Stomach (tissue), 19 donors: ENCODE measurements at places on chromosomes 2 and 18. TPM values are rescaled to one million over a fixed set of nuclear protein-coding genes. Genes with fewer than 3 reads are reported as not detected.

- no peaks in the 10 kb centered on the region for H3K4me1 ChIP-seq
- H3K36me3 ChIP-seq = no peaks in the 10 kb centered on the region
- H3K27me3 ChIP-seq = no peaks in the 10 kb centered on the region
- DNase-seq = no peak
- no peak overlapping the region for H3K27ac ChIP-seq
- H3K4me3 ChIP-seq = no peak overlapping the region
Measured at GRCh38 chr2:183455056-183455455, 330.8 kb downstream of the NUP35 start.

DNA sequence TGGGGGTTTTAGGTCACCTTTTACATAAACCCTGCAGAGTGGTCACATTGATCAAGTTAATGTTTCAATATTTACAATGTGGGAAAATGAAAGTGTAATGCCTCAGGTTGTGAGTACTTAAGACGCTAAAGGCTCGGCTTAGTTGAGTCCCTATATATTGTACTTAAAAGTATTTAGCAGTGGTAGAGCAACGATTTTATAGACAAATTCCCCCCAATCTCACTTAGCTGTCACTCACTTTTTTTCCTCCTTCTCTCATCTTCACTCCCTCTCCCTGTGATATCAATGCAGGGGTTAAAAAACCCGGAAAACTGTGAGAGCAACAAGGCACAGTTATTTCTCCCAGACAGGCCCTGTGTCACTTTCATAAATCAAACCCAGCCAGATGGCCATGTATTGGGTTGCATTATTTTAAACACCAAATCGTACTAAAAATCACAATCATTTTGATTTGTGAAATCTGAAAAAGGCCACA is 5.4 kb downstream of the POU3F3 start:
- no peaks in the 10 kb centered on the region for H3K36me3 ChIP-seq
- H3K27me3 ChIP-seq = peaks cover 55% of the 10 kb centered on the region
- no peak for DNase-seq
- H3K4me3 ChIP-seq = no peak overlapping the region
- H3K4me1 ChIP-seq = peaks cover 9% of the 10 kb centered on the region

GRCh38 chr2:191786694-191787093 is 60.2 kb downstream of the CAVIN2 start:
- no peaks in the 10 kb centered on the region for H3K4me1 ChIP-seq
- no peak overlapping the region for H3K27ac ChIP-seq
- DNase-seq = no peak
- no peaks in the 10 kb centered on the region for H3K27me3 ChIP-seq
- no peaks in the 10 kb centered on the region for H3K36me3 ChIP-seq
- H3K4me3 ChIP-seq = no peak overlapping the region

GRCh38 chr2:237060534-237061312 is 25.0 kb upstream of the COPS8 start:
- H3K27me3 ChIP-seq = no peaks in the 10 kb centered on the region
- peak; percentile 54 for DNase-seq
- H3K36me3 ChIP-seq = no peaks in the 10 kb centered on the region
- H3K4me1 ChIP-seq = peaks cover 18% of the 10 kb centered on the region

DNA sequence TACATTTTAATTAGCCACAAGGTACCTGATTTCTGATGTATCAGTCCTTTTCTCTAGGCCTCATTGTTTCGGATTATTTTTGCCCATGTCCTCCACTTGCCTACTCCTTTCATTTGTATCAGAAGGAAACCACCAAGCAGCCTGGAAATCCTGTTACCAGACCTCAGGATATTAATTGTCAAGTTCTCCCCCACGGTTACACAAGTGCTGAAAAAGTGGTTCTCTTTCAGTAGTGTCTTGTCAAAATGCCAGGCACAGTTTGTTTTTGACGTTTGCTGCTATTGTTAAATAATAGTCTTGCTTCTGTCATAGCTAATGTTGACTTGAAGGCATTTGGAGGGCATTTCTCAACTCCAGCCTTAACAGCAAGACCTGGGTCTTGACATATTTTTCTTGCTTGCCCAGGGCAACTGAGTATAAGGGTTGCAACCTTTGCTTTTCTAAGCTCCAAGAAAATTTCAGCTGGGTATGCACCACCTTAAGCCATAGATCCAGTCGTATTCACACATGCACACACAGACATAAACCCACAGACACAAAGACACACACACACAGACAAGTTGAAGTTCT is 31.0 kb downstream of the INSIG2 start:
- no peaks in the 10 kb centered on the region for H3K36me3 ChIP-seq
- no peaks in the 10 kb centered on the region for H3K4me1 ChIP-seq
- no peak overlapping the region for H3K27ac ChIP-seq
- H3K27me3 ChIP-seq = no peaks in the 10 kb centered on the region
- H3K4me3 ChIP-seq = no peak overlapping the region

GRCh38 chr2:112311932-112312331 is 36.5 kb downstream of the ZC3H6 start:
- no peaks in the 10 kb centered on the region for H3K27me3 ChIP-seq
- peaks cover 5% of the 10 kb centered on the region for H3K4me1 ChIP-seq
- no peak for DNase-seq
- H3K27ac ChIP-seq = no peak overlapping the region

DNA sequence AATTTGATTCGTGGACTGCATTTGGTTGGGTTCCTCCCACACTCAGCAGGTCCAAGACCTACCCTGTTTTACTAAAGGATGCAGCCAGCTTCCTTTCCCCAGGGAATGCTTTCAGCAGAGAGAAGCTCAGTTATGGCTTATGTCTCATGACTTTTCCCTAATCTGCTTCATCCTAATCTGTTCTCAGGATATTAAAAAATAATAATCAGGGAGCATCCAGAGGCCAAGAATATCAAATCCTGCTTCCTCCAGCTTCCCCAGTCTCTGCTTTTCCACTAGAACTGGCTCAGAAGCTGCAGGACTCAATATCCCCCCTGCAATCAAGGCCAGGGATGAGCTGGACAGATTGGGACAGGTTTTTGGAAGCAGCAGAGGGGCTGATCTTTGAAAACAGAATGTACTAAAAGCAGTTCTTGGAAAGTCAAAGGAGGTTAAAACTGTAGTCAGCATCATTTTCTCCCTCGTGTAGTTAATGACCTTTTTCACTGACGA is 326.9 kb upstream of the TNP1 start:
- peak overlapping the region; percentile 3 for H3K27ac ChIP-seq
- DNase-seq = peak; percentile 68
- H3K27me3 ChIP-seq = no peaks in the 10 kb centered on the region
- H3K4me1 ChIP-seq = peaks cover 8% of the 10 kb centered on the region
- H3K36me3 ChIP-seq = no peaks in the 10 kb centered on the region

DNA sequence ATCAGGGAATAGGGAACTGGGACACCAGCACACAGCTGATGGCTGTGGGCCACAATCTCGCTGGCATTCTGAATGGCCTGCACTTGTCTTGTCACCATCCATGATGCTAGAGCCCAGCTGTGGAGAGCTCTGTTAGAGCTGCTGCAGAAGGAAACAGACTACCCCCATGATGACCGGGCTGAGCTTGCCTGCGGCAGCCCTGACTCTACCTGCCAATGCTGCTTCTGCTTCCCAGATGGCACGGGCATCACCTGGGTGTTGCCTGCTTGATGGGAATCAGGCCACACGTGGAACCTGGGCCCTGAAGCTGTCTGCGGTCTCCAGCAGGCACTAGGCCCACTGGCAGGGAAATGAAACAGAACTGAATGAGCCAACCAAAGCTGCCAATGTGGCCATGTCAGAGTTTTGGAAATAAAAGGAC is 11.2 kb upstream of the DAW1 start:
- no peaks in the 10 kb centered on the region for H3K27me3 ChIP-seq
- H3K36me3 ChIP-seq = no peaks in the 10 kb centered on the region
- H3K4me3 ChIP-seq = no peak overlapping the region
- H3K27ac ChIP-seq = no peak overlapping the region

GRCh38 chr2:157192445-157193423 is 64.8 kb upstream of the GALNT5 start:
- H3K27me3 ChIP-seq = no peaks in the 10 kb centered on the region
- H3K27ac ChIP-seq = no peak overlapping the region
- no peaks in the 10 kb centered on the region for H3K36me3 ChIP-seq
- no peak for DNase-seq
- H3K4me1 ChIP-seq = peaks cover 8% of the 10 kb centered on the region

DNA sequence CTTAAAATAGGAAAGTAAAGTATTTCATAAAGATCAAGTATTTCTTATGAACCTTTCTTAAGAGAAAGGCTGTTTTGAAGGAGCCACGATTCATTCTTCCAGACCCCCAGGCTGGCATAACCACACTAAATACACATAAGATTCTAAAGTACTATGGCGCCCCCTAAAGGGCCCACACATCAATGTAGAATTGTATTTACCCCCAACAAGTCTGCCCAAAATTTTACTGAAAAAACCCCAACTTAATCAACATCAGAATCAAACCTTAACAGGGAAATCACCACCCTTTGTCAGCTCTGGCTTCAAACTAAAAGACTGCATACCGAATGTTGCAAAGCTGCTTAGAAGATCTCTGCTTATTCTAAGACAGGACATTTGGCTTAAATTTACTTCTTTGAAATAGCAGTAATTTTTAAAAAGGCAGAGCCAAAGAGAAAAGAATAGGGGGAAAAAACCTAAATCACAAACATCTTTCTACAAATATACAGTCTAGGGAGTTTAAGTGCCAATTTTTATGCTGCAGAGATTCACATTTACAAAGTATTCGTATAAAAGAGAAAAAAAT is 20.4 kb upstream of the BCL2 start:
- peak; percentile 57 for DNase-seq
- H3K27me3 ChIP-seq = no peaks in the 10 kb centered on the region
- peaks cover 5% of the 10 kb centered on the region for H3K4me1 ChIP-seq

DNA sequence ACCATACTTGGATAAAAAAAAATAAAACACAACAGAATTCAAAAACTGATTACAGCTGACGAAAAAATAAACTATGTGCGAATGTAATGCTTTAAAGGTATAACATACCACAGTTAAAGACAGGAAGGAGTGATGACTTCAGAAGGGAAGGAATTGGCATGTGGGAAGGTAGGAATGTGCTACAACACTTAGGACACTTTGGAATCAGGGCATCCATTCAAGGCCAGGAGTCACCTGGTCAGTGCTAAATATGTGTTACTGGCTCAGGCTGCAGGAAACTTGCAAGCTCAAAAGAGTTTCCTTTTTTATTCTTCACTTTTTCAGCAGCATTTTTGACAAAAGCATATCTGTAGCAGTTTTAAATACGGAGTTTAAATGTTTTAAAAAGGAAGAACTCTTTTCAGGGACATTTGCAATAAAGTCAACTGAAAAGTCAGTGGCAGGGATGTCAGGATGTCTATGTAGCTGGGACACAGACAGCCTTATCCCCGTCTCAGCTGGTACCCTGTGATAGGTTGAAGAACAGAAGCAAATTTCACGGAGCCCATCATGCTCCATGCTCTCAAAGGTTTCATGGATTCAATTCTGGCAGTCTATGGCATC is 138.0 kb upstream of the KLHL14 start:
- H3K4me3 ChIP-seq = no peak overlapping the region
- H3K27me3 ChIP-seq = no peaks in the 10 kb centered on the region
- H3K4me1 ChIP-seq = no peaks in the 10 kb centered on the region

- H3K27me3 ChIP-seq = no peaks in the 10 kb centered on the region
- H3K27ac ChIP-seq = no peak overlapping the region
- H3K4me3 ChIP-seq = no peak overlapping the region
- H3K36me3 ChIP-seq = peaks cover 4% of the 10 kb centered on the region
Measured at GRCh38 chr2:159095813-159096212, 127.4 kb downstream of the TANC1 start.

DNA sequence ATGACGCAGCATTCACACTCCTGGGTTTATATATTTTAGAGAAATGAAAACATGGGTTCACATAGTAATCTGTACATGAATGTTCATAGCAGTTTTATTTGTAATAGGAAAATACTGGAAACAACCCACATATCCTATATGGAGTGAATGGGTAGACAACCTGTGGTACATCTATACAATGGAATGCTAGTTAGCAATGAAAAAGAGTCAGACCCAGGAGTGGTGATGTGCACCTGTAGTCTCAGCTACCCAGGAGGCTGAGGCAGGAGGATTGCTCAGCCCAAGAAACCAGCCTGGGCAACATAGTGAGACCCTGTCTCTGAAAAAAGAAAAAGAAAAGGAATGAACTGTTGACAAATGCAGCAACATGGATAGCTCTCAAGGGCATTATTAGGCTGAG is 25.9 kb downstream of the AFTPH start:
- peaks cover 13% of the 10 kb centered on the region for H3K36me3 ChIP-seq
- H3K27me3 ChIP-seq = no peaks in the 10 kb centered on the region
- H3K27ac ChIP-seq = no peak overlapping the region
- no peak for DNase-seq

DNA sequence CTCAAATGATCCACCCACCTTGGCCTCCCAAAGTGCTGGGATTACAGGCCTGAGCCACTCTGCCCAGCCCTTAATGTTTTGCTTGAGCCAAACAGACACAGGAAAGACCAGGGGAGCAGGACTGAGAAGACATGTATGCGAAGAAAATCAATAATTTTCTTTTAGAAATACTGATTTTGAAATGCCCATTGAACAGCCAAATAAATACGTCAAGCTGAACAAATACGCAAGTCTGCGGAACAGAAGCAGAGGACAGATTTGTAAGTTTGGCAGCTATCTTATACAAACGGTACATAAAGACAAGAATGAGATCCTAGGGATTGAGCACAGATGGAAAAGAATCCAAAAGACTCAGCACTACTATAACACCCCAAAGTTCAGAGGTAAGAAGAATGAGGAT is 20.8 kb downstream of the SF3B1 start:
- H3K27ac ChIP-seq = no peak overlapping the region
- H3K4me3 ChIP-seq = no peak overlapping the region
- no peaks in the 10 kb centered on the region for H3K4me1 ChIP-seq
- no peaks in the 10 kb centered on the region for H3K27me3 ChIP-seq
- no peak for DNase-seq
- peaks cover 100% of the 10 kb centered on the region for H3K36me3 ChIP-seq

GRCh38 chr2:133500917-133501316 is 67.3 kb downstream of the NCKAP5 start:
- H3K27me3 ChIP-seq = no peaks in the 10 kb centered on the region
- H3K36me3 ChIP-seq = no peaks in the 10 kb centered on the region
- no peak overlapping the region for H3K27ac ChIP-seq
- H3K4me1 ChIP-seq = peaks cover 16% of the 10 kb centered on the region
- H3K4me3 ChIP-seq = no peak overlapping the region

- no peak overlapping the region for H3K27ac ChIP-seq
- DNase-seq = peak; percentile 49
- peaks cover 24% of the 10 kb centered on the region for H3K4me1 ChIP-seq
- no peaks in the 10 kb centered on the region for H3K27me3 ChIP-seq
Measured at GRCh38 chr2:96916156-96916630, 46.3 kb upstream of the SEMA4C start.

POMC gene
- polyA plus RNA-seq = 3.5 TPM

ALK gene
- polyA plus RNA-seq = not detected

DNPEP gene
- 69.2 TPM for polyA plus RNA-seq

HOXD13 gene
- not detected for polyA plus RNA-seq

CAPN13 gene
- polyA plus RNA-seq = 26.0 TPM

POTEJ gene
- not detected for polyA plus RNA-seq

AMMECR1L gene
- 6.7 TPM for polyA plus RNA-seq

HOXD11 gene
- polyA plus RNA-seq = not detected
